Stimulated activated CD4-positive, alpha-beta T cell treated with anti-CD3 and anti-CD28 coated beads, Interleukin-12 subunit alpha, Interleukin-12 subunit beta, amount 100 ng/mL, for 24 hours (primary cell): ENCODE measurements at places on chromosomes 12 and 14.

- no peak for DNase-seq
These were observed 166.3 kb upstream of the DAAM1 start for GRCh38 chr14:59022144-59022543.

DNA sequence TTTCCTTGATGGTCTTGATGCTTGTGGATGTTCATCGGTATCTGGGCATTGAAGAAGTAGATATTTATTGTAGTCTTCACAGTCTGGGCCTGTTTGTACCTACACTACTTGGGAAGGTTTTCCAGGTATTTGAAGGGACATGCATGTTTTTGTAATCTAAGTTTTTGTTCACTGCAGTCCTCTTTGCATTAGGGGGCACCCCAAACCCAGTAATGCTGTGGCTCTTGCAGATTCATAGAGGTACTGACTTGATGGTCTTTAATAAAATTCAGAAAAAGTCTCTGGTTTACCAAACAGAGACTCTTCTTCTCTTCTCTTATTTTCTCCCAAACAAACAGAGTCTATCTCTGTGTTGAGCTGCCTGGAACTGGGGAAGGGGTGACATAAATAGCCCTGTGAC, 150.9 kb upstream of the SLC16A7 start:
- no peak for DNase-seq

DNA sequence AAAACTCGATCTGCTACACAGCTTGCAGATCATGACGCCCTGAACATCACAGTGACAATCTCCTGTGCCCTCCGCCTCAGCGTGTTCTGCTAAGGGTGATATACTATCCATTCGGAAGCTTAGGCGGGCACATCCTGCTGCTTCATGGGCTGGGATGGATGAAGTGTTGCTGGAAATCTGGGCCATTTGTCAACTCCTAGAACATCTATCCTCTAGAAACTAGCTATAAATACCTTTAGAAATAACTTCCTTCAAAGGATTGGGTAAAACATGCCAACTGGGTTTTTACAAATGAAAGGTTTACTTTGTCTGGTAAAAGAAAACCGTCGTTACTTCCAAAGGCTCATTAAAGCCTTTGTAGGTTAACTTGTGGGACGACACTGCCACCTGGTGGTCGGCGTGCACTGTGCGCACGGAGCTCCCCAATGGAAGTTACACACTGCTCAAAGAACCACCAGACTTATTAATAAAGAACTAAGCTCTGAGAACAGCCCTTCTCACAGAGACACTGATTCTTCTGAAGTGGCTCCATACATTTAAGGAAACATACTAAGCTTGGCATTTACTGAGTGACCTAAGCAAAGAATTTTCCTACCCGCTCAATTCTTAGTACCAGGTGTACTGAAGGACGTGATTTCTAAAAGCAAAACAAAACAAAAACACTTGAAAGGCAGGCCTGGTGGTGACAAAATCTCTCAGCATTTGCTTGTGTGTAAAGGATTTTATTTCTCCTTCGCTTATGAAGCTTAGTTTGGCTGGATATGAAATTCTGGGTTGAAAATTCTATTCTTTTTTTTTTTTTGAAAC, 21.6 kb upstream of the CACNA2D4 start:
- DNase-seq: peak; percentile 72

DNA sequence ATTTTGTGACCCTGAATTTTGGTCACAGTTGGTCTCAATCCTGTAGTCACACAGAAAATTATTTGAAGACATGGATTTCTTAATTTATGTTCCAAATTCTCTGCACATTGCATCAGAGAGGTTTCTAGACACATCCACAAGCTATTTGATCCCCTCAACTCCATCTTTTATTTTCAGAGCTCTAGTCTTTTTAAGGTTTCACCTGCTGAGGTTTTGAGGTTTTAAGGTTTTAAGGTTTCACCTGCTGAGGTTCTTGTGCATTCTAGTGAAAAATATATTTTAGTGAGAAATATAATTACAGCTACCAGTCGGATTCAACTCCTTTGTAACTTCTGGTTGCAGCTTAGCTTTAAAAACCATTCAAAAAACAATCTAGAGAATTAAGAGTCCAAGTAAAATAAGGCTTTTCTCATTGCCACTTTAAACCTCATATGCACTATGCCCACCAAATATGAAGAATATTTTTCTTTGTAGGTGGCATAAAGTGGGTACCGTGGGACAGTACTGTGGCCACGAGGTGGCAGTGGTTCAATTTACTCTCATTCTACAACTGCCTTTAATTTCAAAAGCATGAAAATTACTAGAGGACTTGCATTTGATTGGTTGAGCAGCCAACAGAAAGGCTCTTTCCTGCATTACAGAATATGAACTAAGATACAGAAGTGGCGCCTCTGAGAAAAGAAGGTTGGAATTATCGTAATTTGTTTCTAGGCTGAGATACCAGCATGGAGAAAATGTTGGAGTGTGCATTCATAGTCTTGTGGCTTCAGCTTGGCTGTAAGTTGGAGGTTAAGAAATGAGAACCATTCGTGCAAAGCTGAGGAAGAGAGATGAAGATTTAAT, 366.5 kb upstream of the OR4E1 start:
- peak; percentile 13 for DNase-seq

GRCh38 chr12:77697126-77697525, 133.6 kb upstream of the NAV3 start:
- no peak for DNase-seq

GRCh38 chr12:57965766-57966165, 24.4 kb downstream of the ATP23 start:
- DNase-seq: no peak
